GM18507 (cell line): ENCODE measurements at places on chromosomes 3 and 15.

DNA sequence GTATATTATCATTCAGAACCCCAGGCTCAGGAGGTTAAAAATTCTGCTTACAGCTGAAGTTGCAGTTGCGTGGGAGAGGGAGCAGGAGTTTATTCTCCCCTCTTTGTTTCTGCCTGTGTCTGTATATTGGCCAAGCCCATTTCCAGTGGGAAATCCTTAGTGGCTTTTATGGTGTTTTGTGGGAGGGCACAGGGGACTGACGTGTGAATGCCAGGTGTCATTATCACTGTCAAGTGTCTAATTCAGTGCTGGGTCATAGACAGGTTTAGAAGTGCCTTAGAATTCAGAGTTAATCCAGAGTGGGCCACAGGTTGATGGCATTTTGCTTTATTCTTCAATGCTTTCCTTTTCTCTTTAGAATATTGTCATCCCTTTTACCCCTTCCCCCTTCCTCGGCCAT, 33.4 kb downstream of the SLCO3A1 start:
- DNase-seq, result no peak

DNA sequence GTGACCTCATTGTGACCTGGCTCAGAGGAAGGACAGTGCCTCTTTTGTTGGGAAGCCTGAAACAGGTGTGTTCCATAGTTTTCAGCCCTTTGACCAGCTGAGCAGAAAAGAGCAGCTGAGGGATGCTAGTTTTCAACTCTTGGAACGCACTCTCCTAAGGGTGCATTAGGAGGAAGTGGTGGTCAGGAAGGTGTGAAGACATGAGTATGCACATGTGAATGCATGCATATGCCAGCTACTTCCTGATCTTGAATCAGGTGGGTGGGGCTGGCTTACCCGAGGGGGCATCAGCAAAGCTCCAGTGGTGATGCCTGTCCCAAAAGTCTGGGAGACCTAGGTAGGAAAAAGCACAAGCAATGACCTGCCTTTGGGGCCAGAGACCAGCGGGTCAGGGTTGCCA, 23.3 kb upstream of the CEMIP start:
- DNase-seq, result no peak

DNA sequence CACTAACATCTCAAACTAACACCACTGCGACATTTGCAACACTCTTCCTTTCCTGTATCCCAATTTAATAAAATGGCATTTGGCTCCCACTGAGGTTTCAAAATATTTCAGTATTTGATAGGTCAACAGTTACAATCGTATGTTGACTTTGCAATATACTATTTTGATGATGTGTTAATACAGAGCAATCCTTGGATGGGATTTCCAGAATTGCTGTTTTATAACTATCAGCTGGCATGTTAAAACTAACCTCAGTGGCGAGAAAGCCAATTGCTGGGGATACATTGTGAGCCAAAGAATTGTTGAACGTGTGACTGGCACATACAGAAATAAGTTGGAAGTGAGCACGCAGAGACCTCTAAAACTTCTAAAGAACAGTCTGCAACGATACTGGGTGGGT, 226.1 kb upstream of the LYSMD4 start:
- DNase-seq, result no peak

- DNase-seq, result no peak
Observed at GRCh38 chr3:54897028-54897711, 30.7 kb downstream of the LRTM1 start.

- no peak for DNase-seq
Observed at GRCh38 chr3:31754575-31755278, 222.0 kb downstream of the STT3B start.

GRCh38 chr3:177836671-177837070, 639.4 kb upstream of the TBL1XR1 start:
- DNase-seq, result no peak

DNA sequence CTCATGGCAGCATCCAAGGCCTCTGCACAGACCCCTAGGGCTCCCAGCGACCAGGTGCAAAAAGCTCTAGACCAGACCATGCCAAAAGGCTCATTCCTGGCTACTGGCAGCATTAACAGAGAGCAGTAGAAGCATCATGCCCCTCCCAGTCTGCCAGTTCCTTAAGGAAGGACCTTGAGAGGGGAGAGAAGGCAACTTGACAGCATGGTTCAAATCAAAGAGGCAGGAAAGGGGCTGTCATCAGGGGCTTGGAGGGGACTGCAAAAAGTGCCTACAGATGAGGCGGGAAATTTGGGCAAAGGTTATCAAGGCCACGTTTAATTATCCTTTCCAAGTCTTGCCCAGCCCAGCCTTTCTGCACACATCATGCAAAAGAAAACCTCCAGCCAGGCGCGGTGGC, 64.7 kb downstream of the SSUH2 start:
- no peak for DNase-seq

GRCh38 chr3:74129056-74129455, 485.4 kb downstream of the CNTN3 start:
- DNase-seq, result no peak

- no peak for DNase-seq
Observed at GRCh38 chr3:143349455-143349854, 229.9 kb downstream of the CHST2 start.
